ENCODE measurements at places on chromosomes 6 and 20.

GRCh38 chr6:97705568-97705967 lies 422.6 kb upstream of the MMS22L start:
- DNase-seq: no peak

DNA sequence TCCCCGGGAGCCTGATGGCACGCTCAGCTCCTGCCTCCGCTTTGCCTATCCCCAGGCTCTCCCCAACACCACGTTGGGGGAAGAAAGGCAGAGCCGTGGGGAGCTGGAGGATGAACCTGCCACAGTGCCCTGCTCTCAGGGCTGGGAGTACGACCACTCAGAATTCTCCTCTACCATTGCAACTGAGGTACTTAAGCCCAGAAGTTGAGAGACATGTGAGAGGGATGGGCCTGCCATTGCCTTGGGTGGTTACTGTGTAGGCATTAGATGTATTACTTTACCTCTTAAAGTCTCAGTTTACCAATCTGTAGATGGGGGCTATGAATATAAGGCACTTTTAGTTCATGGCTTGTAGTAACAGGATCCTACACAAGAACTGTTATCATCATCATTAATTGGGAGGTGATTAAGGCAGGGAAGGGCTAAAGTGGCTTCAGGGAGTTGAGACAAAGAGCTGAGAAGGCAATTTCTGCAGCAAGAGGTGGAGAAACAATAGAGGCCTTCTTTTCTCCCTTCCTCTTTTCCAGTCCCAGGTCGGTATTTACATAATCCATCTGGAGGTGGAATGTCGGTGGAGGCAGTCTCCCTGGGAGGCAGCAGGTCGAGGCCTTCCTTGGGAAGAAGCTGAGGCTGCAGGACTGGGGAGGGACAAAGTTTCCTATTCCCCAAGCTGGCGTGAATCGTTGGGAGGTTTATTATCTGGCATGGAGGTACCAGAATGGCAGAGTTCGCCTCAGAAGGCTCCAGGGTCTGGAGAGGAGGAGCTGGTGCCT lies 691 bp downstream of the SLC22A7 start:
- DNase-seq: no peak

GRCh38 chr6:33192105-33192646 lies at the start of gene COL11A2:
Gene COL11A2 (minus strand): TSS chr6:33192467. CDS start chr6:33192240, 227 bp downstream.
- DNase-seq: no peak

DNA sequence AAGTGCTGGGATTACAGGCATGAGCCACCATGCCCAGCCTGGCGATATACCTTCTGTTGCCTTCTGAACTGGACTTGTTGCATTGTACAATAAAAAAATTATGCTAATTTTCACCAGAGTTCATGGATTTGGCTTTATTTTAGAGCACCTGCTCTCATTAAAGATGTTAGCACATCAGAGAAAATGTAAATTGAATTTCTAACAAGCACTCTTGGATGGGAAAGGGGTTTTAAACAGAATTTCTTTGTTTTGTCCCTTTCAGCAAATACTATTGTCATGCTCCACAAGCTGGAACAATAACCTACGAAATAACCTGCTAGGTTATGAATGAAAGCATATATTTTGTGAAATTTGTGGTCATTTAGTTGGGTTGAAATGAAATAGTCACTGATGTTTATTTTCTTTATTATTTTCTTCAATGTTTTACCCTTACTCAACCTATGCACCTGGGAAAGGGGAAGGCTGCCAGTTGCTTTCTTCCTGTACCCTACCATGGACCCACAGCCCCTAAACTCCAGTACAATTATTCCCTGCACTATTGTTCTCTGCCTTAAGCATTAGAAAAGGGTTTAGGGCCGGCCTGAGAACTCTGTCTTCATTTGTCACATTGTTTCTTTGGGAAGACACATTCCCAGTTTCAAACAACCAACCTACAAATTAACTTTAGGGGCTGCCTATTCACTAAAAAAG lies 22.2 kb downstream of the ZDHHC14 start:
- no peak for DNase-seq

- no peak for DNase-seq
Measured at GRCh38 chr20:52833901-52834300, 138.3 kb upstream of the TSHZ2 start.

- no peak for DNase-seq
Measured at GRCh38 chr20:1396702-1397101, 3.8 kb upstream of the FKBP1A start.

Data from cerebellar nuclear complex (tissue), 1 donor.